ENCODE measurements at places on chromosomes 11 and 22.

- DNase-seq, result no peak
These were observed 85.9 kb downstream of the BUD13 start for GRCh38 chr11:116686866-116687265.

- DNase-seq, result no peak
These were observed 221.4 kb downstream of the DBX1 start for GRCh38 chr11:19938866-19939265.

DNA sequence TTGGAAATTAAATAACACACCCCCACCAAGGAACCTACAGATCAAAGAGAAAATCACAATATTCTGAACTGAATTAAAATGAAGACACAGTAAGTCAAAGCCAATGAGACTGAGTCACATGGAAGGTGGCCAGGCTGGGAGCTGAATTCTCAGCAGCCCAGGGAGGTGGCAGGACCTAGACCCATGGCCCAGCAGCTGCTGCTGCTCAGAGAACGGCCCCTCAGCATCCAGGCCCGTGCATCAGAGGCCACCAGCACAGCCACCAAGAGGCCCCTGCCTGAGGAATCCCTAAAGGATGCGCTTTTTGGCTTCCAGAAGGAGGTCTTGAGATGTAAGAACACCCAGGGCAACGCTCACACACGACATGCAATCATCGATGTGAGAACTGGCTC is 35.0 kb downstream of the TBX1 start:
- no peak for DNase-seq

DNA sequence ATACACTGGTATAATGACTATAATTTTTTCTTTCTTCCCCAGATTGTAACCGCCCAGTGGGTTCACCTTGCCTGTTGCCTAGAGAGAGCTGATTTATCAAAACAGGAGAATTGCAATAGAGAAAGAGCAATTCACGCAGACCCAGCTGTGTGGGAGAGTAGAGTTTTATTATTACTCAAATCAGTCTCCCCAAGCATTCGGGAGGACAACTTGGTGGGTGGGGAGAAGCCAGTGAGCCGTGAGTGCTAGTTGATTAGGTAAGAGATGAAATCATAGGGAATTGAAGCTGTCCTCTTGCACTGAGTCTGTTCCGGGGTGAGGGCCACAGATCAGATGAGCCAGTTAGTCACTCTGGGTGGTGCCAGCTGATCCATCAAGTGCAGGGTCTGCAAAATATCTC is 73.2 kb downstream of the SLC35F2 start:
- DNase-seq, result no peak

- DNase-seq, result no peak
These were observed 86.1 kb downstream of the ME3 start for GRCh38 chr11:86586307-86586706.

DNA sequence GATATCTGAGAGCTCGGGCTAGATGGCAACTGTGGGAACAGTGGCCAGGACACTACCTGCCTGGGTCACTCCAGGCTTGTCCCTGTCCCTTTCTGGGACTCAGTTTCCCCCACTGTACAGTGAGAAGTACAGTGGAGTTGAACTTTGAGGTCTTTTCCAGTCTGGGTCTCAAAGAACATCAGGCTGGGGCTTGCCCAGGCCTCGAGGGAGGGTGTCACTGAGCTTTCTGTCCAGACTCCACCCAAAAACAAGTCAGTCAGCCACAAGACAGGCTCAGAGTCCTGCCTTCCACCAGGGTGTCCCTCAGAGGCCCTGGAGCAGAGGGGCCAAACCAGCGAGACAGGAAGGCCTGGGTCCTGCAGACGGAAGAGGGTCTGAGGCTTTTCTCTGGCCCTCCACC is 2.0 kb upstream of the PLA2G3 start:
- no peak for DNase-seq

GRCh38 chr11:72013765-72014711 is 15.3 kb downstream of the IL18BP start:
- peak; percentile 65 for DNase-seq

- DNase-seq, result no peak
These were observed 40.1 kb downstream of the USP28 start for GRCh38 chr11:113835306-113835705.

- DNase-seq, result no peak
These were observed 164.5 kb downstream of the CRYBB2 start for GRCh38 chr22:25383892-25384291.
